ENCODE measurements at places on chromosomes 11 and 22.

- DNase-seq, result no peak
Observed at GRCh38 chr11:63853476-63853875, 14.6 kb downstream of the MARK2 start.

- DNase-seq, result no peak
Observed at GRCh38 chr22:25744694-25745093, 2.7 kb downstream of the MYO18B start.

DNA sequence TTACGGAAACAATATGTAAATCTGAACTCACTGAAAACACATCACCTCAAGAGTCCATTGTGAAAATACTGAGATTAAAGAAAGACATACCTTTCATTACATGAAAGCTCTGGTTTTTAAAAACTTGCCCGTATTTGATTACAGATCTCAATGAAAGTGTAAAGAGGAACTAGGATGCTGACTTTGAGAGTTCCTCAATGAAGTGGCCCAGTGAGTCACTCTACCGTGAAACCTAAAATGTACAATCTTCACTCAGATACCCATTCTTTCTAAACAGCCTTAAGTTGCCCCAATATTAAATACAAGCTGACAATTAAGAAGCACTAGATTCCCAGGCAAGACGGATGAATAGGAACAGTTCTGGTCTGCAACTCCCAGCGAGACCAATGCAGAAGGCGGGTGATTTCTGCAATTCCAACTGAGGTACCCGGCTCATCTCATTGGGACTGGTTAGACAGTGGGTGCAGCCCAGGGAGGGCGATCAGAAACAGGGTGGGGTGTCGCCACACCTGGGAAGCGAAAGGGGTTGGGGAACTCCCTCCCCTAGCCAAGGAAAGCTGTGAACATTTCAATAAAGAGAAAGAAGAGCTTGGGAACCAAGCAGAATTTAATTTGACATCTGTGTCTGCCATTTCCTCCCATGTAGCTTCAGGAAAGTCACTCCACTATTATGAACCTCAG lies 33.8 kb upstream of the OR9G4 start:
- no peak for DNase-seq

GRCh38 chr22:25770333-25770732 lies 28.3 kb downstream of the MYO18B start:
- no peak for DNase-seq

DNA sequence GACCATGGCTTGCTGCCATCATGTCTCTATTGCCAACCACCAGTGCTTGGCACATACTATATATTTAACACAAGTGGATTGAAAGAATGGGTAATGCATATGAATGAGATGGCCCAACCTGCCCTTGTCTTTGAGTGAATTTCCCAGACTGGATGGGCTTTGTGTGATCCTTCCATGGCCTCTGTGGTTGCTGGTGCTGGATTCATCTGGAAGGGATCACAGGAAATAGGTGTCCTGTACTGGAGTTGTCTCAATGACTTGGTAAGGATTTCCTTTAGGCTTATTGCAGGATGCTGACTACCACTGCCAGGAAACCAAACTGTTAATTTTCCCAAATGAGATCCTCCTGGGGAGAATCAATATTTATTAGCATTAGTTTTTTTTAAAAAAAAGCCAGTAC lies 328.6 kb downstream of the TMEM135 start:
- no peak for DNase-seq

DNA sequence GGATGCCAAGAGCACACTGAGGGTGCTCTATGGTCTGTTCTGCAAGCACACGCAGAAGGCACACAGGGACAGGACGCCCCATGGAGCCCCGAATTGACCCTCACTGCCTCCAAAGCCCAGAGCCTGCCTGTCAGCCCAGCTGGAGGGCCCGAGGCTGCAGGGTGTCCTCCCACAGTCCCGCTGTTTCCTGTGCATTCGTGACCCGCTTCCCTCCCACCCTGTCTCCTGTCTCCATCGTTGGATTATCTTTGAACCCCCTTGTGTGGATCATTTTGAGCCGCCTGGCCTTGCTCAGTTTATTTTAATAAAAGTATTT lies 25.6 kb downstream of the PARVG start:
- no peak for DNase-seq

GRCh38 chr11:72432347-72433287 lies 1.7 kb downstream of the CLPB start:
- DNase-seq, result no peak

GRCh38 chr11:2668876-2669275 lies 30.9 kb downstream of the KCNQ1OT1 start:
- no peak for DNase-seq

- no peak for DNase-seq
Observed at GRCh38 chr11:62830904-62831519, 839 bp downstream of the STX5 start.

- DNase-seq, result no peak
Observed at GRCh38 chr11:35138606-35138942, 397 bp upstream of the CD44 start.

- DNase-seq, result no peak
Observed at GRCh38 chr11:106415510-106415909, 338.0 kb downstream of the AASDHPPT start.

- DNase-seq, result no peak
Observed at GRCh38 chr22:46857885-46858143, 95.4 kb downstream of the TBC1D22A start.

DNA sequence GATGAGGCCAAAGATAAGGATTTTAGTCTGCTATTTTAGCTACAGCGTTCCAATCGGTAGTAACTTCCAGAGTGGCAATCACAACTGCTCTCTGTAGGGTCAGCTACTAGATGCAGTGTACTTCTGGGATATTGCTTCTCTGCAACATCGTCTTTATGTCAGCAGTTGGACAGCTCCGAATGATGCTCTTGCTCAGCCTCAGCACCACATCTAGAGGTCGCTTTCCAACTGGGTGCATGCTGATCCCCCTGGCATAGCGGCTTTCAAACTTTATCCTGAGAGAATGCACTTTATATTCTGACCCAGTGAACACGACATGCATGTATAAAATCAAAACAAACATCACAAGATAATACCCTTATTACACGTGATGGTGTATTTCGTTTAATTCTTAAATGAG lies 219.6 kb downstream of the C11orf87 start:
- no peak for DNase-seq

Measured in CD4-positive, alpha-beta T cell treated with Interleukin-4 for 1 hour (primary cell).